Activated T-cell treated with anti-CD3 and anti-CD28 coated beads, Interleukin-2, amount 50 U/mL, for 72 hours (primary cell): ENCODE measurements at places on chromosomes 5 and 9.
A peak's percentile ranks its signal among the peaks of the same experiment; 100 is the strongest.

GRCh38 chr5:7650755-7651154 lies 200.2 kb downstream of the CFAP90 start:
- no peak for DNase-seq

DNA sequence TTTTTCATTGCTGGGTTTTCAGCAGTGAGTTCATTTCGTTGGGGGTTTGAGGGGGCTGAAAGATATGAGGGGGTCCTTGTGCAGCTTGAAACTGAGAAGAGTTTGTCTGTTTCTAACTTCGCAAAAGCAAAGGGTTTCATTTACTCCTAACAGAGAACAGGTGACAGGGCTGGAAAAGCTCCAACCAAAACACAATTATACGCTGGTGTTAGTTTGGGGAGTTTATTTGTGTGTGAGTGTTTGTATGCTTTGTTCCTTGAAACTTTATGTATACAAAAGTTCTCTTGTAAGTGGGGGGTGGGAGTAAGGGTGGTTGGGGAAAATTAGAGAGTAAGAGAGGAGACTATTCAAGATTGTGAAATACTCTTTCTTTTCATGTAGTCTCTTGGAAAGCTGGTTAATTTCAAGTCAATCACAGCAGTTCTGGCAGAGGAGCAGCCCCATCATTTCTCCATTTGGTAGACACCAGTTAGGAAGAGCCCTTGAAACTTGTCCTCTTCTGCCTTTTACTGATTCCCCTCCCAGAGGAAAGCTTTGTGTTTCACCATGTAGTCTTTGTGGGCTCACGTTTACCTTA lies 881 bp downstream of the TNFAIP8 start:
- DNase-seq = no peak

DNA sequence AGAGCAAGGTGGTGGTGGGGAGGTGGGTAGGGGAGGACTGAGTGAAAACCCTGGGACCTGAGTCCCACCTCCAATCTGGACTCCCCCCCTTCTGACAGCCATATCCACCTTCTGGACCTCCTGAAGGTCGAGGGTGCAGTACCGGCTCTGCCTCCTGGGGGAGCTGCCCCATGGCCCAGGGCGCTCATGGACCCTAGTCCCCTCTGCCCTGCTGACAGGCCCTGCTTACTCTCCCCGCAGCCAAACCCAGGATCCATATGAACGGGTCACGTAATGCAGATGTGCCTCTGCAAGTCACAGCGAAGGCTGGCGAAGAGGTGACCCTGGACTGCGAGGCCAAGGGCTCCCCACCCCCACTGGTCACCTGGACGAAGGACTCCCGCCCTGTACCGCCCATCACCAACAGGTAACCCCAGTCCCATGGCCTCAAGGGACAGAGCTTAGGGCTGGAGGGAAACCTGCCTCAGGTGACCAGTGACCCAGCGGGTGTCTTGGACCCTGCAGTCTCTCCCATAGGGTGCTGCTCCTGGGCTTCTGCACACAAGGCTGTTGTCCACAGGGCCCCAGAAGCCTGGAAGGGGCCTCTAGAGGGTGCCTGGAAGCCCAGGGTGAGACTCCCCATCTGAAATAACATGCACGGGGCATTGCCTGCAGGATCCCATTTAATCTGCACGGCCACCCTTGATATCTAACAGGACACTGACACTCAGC lies 61.7 kb downstream of the HMCN2 start:
- peak; percentile 15 for DNase-seq

DNA sequence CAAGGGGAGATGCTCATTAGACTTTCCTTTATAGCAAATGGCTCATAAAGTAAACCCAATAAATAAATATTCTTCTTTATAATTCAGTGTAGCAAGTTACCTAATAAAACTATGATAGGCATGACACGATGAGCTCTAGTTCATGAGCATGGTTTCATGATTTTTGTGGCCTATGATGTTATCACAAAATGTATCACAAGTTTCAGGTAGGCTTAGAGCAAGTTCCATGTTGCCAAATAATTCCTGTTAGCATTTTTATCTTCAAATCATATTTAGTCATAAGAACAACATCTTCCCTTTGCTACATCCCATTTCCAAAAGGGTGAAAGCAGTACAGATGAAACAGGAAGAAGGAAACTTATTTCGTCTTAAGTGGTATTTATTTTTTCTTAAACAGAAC lies 200.2 kb downstream of the ENC1 start:
- DNase-seq = no peak

DNA sequence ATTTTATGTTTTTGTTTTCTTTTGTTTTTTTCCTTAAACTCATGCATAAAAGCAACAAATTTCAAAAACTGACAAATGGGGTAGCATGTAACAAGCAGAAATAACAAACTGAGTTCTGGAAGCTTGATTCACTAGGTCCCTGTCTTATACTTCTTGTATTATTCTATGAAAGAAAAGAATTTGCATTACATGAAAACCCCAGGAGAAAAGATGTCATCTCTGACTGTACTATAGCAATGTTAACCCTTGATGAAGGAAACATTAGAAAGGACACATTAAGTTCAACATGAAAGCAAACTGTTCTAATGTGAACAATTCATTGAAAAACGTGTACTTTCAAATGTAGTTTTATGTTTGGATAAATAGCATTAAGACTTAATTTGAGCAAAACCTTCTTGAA lies 9.2 kb downstream of the RAB14 start:
- DNase-seq = no peak

- no peak for DNase-seq
These were observed 1.8 kb downstream of the RANBP17 start for GRCh38 chr5:170863646-170864045.

DNA sequence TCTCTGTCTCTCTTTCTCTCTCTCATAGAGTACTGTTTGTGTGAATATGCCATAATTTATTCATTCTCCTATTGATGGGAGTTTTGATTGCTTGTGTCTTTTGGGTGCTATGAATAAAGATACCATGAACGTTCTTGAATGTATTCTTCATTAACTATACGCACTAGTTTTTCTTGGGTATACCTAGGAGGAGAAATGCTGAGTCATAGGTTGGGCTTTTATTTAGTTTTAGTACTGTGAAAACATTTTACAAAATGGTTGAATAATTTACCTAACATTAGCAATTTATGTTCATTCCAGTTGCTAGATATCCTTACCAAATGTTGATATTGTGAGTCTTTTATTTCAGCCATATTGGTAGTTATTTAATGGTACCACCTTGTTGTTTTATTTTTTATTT lies 192.5 kb downstream of the NPR3 start:
- DNase-seq = no peak

- no peak for DNase-seq
These were observed 1.5 kb downstream of the ST6GALNAC4 start for GRCh38 chr9:127915325-127915752.
